ENCODE measurements at places on chromosomes 13 and 19.
A peak's percentile ranks its signal among the peaks of the same experiment; 100 is the strongest.

GRCh38 chr19:10368101-10368803 is 12.1 kb downstream of the TYK2 start:
- no peak for DNase-seq

DNA sequence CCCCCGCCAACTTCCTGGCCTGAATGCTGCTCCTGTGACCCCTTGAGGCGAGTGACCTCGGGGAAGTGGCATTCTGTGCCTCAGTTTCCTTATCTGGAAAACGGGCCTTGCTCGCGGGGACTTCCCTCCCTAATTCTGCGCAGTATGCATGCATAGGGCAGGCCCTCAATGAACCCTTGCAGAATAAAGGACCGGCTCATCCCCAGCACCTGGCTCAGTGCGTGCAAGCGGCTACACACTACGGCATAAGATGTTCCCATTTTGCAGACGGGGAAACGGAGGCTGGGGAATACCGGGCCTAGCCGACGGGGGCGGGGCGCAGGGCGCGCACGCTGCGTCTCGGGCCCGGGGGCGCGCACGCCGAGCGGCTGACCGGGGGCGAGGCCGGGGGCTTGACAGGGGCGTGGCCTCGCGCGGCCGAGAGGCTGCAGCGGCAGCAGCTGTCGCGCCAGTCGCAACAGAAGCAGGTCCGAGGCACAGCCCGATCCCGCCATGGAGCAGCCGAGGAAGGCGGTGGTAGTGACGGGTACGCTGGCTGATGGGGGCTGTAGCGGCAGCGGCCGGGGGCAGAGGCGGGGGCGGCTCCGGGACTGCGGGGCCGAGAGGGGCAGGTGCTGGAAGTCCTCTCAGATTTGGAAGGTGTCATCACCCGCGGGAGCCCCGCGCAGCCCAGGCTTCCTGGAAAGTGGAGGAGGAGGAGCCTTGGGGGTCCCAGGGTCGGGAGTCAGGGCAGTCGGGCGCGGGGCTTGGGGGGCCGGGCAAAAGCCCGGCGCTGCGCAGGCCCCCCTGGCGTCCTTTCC is at the start of gene PGPEP1:
TSS of gene PGPEP1 (plus strand) at position 409 of the 800 bp plus-strand sequence. CDS start at position 493, 84 bp downstream.
- peak; percentile 80 for DNase-seq

DNA sequence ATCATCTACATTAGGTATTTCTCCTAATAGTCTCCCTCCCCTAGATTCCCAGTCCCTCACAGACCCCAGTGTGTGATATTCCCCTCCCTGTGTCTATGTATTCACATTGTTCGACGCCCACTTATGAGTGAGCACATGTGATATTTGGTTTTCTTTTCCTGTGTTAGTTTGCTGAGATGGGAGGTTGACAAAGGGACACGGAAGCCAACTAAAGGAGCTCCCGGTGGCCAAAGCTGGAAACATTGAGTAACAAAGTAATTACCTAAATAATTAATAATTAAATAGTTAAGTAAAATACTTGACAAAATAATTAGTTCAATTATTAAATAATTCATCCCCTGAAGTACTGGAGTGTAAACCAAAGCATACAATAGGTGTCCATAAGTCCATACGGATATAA is 1.7 kb upstream of the PRR20A start:
- no peak for DNase-seq

DNA sequence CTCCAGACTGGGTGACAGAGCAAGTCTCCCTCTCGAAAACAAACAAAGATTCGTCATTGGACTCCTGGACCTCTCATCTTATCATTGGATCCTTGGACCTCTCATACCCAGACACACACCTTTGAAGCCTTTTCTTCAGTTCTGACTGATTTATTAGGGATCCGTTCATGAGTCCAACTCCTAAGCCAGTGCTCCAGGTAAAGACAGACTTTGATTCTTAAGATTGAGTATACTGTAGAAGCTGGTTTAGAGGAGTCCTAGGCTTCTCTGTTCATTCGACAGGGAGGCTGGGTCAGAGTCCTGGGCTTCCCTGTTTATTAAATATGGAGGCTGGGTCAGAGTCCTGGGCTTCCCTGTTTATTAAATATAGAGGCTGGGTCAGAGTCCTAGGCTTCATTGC is 38.7 kb downstream of the SACS start:
- DNase-seq: no peak

DNA sequence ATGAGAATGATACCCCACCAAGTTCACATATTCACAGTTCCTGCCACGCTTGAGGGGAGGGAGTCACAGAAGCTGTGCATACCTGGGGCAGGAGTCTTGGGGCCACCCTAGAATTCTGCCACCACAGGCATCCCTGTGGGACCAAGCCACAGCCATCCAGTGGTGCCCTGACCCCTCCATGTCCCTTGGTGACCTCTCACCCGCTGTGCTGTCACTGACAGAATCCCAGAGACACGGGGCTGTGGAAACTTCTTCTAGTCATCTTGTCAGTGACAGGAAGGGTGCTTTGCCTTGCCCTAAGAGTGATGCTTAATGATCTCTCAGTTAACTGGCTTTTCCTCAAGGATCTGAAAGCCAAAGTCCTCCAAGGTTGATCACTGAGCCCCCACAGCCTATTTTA is 58.4 kb upstream of the UQCRFS1 start:
- no peak for DNase-seq

DNA sequence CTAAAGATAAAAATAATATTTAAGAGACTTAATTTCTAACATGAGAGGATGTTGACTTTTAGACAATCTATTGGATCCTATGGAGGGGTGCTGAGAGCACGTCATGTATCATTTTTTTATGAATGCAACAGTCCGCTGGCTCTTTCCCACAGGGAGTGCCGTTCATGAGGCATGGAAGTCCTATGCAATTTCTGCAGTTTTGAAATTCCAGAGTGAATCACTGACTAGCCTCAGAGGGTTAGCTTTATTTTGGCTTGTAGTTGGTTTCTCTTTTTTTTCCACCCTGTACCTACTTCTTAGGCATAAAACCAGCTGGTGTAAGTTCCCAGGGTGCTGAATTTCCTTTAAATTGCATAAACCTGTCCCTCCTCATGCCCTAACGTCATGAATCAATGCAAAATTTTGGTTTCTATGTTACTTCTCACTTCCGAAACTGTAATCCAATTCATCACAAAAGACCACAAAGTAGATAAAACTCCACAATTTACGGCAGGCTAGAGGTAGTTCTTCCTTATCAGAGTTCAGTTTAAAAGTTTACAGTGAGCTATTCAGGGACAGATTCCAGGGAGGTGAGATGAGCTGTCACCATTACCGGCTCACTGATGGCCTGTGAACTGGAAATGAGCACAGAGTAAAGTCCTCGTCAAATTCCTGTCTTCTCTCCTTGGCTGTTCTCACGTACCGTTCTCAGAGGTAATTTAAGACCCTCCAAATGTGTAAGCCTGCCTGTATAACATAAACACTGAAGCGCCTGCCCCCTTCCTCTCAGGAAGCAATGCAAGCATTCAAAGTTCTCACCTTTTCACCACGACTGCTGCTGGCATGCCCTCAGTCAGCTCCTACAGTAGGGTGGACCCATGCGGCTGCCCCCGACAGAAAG is 216.6 kb upstream of the SLC10A2 start:
- DNase-seq: no peak

GRCh38 chr19:53254411-53255341 is at the start of gene ZNF677:
Gene ZNF677 (minus strand): TSS chr19:53254873. CDS start chr19:53251550, 3,323 bp downstream.
- peak; percentile 40 for DNase-seq

GRCh38 chr19:425056-425455 is 16.1 kb upstream of the C2CD4C start:
- no peak for DNase-seq

DNA sequence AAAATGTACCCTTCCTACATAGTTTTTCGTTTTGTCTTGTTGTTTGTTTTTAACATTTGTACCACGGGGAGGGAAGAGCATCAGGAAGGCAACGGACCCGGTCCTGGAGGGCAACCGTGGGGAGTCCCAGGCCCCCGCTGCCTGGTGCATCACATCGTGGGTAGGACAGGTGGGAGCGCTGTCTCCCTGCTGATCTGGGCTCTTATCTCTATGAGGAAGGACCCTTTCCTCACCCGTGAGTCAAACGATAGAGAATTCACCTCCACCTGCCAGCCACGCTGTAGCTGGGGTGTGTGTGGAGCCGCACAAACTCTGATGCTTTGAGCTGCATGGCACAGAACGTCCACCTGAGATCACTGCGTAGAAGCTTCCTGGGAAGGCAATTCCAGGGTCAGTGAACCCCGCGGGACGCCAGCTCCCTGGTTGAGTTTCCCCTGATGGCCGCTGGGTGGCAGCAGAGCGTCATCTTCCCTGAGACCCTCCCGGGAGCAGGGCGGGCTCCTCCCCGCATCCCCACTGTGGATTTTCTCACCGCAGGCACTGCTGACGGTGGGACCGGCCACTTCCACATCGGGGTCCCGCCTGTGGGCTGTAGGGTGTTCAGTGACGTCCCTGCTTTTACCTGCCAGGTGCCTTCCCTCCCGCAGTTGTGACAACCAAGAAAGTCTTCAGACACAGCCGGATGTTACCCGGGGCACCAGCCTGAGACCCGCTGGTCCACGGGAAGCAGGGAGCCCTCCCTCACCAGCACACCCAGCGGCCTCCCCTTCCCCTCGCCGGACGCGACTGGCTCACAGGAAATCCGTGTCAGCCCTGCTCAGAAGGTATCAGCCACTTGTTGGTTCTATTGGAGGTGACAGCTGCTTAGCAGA is 54.7 kb downstream of the ZNF787 start:
- peak; percentile 46 for DNase-seq

GRCh38 chr13:76969488-76970365 is 21.4 kb downstream of the ACOD1 start:
- DNase-seq: no peak

GRCh38 chr19:12034620-12035019 is 859 bp downstream of the ZNF433 start:
- DNase-seq: no peak

DNA sequence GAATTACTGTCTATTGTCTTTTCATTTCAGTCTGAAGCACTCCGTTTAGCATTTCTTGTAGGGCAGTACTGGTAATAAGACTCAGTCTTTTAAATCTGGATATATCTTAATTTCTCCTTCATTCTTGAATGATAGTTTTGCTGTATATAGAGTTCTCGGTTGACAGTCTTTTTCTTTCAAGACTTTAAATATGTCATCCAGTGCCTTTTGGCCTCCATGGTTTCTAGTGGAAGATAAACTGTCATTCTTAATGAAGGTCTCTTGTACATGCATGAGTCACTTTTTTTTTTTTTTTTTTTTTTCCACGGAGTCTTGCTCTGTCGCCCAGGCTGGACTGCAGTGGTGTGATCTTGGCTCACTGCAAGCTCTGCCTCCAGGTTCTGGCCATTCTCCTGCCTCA is 27.2 kb upstream of the ZDHHC20 start:
- DNase-seq: no peak

DNA sequence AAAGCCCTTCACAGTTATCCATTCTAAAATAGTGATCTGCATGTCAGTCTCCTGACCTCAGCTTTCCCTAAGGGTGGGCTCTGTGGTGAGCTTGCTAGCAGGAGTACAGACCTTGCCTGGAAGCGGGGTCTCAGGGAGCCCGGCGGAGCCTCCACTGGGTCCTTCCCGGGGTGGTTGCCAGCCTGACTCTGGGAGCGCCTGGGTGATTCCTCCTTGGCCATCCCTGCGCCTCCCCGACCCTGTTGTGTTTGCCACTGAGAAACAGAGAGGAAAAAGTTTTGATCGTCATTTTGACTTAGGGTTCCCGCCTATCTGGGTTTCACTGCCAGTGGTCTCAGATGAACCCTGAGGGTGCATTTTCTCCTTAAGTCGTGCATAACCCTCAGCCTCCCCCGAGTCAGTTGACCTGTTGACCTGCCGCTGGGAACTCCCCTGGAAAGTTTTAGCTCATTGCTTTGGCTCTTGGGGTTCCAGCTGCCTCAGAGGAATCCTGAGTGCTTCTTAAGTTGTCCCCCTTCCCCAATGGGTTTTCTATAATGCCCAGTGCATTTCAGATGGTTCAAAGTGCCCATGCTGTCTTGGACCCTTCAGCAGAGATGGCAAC is 117.8 kb downstream of the RAB20 start:
- no peak for DNase-seq

DNA sequence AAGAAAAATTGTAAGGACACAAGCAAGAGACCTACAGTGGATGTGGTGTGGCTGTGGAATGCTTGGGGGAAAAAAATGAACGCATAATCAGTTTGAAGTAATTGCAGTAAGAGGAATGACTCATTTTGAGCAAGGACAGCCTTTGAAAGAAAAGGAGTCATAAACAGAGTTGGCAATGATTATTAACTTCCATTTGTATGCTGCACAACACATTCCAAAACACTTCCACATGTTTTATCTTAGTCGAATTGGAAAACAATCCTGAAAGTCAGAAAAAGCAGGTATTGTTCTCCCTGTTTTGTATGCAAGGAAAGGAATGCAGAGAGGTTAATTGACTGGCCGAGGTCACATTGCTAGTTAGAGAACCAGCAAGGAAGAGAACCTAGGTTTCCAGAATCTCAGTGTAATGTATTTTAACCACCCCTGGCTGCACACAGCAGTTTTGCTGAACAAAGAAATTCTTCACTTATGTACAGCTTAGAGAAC is 630.0 kb upstream of the MIR17HG start:
- no peak for DNase-seq

DNA sequence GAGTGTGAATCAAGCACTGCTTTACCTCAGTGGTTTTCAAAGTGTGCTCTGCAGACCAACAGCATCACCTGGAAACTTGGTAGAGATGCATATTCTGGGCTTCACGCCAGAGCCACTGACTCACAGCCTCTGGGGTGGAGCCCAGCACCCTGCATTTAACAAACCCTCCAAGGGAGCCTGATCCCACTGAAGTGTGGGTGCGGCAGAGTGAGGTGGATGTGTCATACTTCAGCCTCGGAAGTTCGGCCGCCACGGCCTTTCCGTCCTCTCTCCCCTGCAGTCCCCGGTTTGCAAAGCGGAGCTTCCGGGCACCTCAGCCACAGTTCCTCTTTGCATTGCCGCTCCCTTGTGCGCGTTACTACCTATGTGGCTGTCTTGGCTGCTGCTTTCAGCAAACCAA is 33.3 kb upstream of the MICU2 start:
- DNase-seq: no peak

DNA sequence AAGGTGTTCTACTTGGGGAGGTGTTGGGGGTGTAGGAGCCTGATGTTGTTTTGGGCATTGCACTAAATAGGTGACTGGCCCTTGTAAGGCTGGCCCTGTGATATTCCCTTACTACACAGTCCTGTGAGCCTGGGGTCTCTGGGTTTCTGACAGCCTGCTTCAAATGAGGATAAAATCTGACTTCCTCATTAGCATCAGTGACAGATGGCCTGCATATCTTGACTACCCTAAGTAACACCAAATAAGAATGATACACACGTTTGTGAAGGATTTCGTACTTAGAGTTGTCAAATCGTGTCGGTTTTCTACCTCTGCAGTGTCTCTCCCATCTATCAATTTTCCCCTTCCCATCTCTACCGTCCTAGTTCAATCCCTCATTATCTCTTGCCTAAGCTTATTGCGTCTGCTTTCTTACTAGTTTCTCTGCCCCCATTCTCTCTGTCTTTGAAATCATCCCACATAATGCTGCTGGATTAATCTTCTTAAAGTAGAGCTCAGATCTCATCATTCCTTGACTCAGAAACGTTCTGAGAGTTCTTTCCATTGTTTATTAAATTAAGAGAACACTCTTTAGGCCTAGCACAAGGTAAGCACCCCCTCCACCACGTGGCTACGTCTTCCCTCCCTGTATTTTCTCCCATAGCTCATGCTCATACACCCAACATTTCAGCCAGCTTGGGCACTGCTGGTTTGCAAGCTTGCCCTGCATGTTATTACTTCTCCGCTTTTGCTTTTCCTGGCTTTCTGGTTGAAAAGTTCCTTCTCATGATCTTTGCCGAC is 26.2 kb upstream of the CNMD start:
- DNase-seq: peak; percentile 68

GRCh38 chr19:55625004-55625326 is 599 bp upstream of the ZNF784 start:
- no peak for DNase-seq
